ENCODE measurements at places on chromosomes 5 and 9.

DNA sequence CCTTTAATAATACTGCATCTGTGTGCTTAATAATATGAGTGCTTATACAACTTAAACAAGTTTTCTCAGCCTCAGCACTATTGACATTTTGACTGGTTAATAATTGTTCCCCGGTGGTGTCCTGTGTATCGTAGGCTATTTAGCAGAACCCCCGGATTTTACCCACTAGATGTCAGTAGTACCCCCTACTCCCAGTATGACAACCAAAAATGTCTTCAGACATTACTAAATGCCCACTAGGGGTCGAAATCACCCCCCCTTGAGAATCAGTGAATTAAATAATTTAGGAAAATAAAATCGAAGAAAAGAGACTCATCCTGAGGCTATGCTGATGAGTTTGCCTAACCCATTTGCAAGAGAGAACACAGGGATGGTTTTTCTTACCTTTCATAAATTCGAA, 166.3 kb downstream of the ATP10B start:
- DNase-seq, result no peak

DNA sequence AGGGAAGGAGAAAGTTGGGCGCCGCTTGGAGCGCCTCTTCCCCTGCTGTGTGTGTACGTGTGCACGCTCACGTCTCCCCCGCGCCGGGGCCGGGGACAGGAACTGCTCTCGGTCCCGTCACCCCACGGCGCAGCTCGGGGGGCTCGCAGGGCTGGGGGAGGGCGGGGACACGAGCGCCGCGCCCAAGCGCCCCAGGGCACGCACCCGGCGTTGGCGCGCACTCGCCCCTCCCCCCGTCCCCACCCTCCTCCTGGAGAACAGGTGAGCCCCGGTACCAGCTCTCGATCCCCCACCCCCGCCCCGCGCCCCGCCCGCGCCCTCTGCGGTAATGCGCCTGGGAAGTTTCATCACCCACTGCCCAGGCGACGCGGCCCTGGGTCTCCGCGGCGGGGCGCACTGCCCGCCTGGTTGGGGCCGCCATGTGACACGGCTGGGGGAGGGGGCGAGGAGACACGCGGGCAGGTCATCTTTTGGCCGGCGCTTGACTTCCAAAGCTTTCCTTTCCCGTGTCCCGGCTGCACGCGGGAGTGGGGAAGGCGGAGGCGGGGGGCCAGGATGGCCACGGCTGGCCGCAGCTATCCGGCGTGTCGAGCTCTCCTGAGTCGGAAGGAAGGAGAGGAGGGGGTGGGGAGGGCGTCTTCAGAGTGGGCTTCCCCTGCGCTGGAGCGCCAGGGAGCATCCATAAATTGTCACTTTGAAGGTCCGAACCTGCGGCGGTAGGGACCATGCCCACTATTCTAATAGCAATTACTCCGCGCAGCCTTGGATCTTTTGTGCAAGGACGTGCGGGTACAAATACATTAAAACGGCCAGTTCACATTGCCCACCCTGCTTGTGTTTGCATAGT, 1.5 kb upstream of the STC2 start:
- no peak for DNase-seq

- DNase-seq, result no peak
Measured at GRCh38 chr5:30581198-30581935, 612.1 kb upstream of the CDH6 start.

- DNase-seq, result no peak
Measured at GRCh38 chr5:154311362-154311761, 120.8 kb downstream of the GALNT10 start.

DNA sequence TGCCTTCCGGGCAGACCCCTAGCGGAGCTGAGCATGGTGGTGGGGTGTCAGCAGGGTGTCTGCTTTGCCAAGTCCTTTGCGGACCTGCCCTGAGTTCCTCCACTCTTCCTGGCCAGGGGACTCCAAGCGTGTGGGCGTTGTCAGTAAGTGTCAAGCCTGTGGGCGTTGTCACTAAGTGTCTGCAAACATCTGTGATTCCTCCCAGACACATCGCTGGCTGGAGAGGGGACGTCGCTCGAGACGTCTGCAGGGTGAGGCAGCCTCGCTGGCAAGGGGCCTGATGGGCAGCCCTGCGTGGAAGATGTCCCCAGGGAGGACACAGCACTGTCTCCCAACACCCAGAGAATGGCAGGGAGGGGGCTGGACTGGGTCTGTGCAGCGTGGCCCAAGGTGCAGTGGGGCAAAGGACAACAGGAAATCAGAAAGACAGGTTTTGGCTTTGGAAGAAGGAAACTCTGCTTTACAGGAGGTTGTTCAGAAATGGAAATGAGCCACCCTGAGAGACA, 28.8 kb downstream of the ADAMTSL2 start:
- DNase-seq, result no peak

DNA sequence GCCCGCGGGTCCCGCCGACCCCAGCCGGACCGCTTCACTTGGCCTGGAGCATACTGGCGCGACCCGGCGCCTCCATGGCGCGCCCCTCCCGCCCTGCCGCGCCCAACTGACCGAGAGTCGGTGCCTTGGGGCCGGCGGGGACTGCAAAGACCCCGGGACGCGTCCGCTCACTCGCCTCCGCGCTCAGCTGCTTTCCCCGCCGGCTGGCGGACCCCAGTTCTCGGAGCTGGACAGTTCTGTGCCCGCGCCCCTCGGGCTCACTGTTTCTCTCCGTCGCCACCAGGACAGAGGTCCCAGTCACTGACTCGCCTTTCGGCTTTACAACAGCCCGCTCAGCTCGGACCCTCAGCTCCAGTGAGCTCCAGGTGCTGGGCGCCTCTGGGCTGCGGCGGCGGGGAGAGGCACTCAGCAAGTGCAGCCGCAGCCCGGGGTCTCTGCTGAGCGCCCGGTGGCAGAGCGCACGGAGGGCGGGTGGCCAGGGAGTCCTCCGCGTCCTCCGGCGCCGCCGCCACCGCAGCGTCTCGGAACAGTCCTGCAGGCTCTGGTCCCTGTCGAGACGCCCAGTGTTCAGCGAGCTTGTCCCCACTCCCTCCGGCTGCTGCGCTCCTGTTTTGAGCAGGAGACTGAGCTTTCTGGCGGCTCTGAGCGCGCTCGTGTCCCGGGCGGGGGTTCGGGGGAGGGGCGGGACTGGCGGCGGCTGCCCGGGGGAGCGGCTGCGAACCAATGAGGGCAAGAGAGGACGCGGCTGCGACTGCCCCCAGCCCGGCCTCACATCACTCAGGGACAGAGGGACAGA, at the start of gene SMIM32:
Gene SMIM32 (minus strand): TSS at position 637 of the 796 bp plus-strand sequence. CDS start 638 bp downstream, outside the sequence.
- no peak for DNase-seq

DNA sequence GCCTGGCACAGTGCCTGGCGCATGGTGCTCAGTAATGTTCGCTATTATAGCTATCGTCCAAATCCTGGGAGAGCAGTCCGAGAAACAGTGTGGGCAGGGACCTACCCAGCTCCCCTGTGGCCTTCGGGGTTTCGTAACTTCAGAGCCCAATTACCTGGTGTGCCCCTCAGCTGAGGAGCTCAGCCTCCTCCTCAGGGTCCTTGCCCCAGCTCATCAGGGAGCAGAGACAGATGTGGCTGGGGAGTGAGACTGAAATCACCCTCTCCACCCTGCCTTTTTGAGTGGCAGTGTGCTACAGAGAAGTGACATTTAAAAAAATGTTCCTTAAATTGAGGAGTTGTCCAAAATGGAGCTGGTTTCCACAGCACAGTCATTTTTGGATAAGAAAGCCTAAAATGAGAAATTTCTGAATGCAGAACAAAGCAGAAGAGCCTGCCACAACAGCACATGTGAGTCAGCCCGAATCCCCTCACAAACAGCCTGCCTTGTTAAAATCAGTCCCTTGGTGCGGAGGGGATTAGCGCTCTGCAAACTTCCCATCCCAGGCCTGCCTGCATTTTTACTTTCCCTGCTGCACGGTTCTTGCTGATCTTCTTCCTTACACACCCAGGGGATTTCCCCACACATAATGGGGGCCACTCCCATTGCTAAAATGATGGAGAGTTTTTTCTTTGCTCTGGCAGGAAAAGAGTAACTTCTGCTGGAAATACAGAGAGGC, 78.1 kb upstream of the PITX1 start:
- DNase-seq, result no peak

DNA sequence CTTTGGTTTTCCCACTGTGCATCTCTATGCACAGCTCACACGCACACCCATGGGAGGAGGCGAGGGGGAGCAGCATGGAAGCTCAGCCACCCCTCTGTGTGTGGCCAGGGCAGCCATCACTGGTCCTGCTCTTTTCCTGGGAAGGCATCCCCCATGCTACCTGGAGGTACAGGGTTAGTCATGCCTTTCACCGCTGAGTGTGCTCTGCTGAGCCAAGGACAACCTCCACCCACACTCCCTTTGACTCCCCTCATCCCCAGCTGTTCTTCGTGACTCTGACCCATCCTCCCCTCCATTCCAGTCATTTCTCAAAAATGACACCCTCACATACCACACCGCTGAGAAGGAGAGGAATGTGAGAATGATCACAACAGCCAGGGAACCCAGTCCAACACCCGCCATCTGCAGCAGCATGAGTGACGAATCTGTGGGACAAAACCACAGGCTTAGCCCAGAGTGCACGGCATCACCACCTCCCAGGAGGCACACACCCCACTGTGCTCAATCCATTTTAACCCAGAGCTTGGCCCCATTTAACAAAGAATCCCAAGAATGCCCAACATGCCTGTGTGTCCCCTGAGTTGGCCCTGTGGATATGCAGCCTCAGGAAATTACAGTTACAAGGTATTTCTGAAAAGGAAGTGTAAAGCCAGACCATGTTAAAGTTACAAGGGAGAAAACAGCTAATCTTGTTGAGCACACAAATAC, 133.4 kb downstream of the SUSD1 start:
- no peak for DNase-seq

GRCh38 chr5:175123542-175123941, 320.4 kb downstream of the DRD1 start:
- DNase-seq, result no peak

- DNase-seq, result no peak
Measured at GRCh38 chr9:35051069-35051967, 21.1 kb downstream of the VCP start.

DNA sequence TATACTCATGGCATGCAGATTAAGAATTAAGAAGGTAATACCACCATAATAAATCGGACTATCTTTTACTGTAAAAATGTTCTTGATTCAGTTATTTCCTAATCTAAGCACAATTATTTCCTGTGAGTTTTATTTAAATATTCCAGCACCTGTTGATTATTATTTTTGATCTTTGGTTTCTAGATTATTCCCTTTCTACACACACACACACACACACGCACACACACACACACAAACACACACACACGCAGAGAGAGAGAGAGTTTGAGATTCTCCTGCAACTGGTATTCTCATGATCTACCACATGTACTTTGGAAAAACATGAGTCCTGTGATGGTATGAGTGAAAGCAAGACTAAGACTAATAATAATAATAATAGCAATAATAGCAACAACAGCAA, 17.0 kb upstream of the CKMT2 start:
- DNase-seq, result no peak

DNA sequence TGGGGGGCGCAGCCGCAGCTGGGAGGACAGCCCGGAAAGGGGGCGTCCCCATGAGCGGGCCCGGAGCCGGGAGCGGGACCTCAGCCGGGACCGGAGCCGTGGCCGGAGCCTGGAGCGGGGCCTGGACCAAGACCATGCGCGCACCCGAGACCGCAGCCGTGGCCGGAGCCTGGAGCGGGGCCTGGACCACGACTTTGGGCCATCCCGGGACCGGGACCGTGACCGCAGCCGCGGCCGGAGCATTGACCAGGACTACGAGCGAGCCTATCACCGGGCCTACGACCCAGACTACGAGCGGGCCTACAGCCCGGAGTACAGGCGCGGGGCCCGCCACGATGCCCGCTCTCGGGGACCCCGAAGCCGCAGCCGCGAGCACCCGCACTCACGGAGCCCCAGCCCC, 47.0 kb downstream of the TJP2 start:
- DNase-seq, result no peak

GRCh38 chr5:154519359-154519758, 41.3 kb upstream of the HAND1 start:
- no peak for DNase-seq

DNA sequence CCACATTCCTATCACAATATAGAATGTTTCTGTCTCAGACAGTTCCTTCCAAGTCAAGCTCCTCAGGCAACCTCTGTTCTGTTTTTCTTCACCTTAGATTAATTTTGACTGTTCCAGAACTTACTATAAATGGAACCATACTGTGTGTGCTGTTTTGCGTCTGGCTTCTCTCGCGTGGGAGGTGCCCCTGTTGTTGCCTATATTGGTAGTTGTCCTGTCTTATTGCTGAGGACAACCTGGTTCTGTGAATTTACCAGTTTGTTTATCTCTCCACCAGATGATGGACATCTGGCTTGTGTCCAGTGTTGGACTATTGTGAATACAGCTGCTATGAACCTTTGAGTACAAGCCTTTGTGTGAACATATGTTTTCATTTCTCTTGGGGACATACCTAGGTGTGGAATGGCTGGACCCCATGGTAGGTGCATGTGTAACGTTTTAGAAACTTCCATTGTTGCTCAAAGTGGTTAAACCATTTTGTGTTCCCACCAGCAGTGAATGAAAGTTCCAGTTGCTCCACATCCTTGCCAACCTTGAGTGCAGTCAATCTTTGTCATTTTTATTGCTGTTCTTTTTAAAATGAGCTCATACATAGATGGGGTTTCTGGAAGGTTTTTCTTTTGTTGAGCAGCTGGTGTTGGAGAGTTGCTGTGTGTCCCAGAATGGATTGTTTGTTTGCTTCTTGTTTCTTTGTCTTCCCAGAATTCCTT, 18.1 kb downstream of the HMCN2 start:
- no peak for DNase-seq

- DNase-seq, result no peak
Measured at GRCh38 chr5:159184858-159185381, 24.4 kb downstream of the RNF145 start.

GRCh38 chr9:82797534-82797933, 265.4 kb downstream of the RASEF start:
- DNase-seq, result no peak

DNA sequence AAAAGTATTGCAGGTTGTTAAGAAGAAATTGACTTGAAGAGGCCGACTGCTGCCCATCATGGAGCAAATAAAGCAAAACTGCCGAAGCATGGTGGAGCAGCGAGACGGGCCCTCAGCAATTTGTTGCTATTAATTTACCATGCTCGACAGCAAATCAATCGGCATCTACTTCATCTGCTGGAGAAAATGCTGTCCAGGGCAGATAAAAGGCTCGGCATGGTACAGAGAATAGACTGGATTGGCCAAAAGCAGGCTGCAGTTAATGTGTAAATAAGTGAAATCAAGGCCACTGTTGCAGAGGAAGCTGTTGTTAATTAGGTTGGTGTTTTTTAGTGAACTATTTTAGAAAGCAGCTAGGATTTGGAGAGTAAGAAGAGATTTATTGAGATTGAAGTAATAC, 8.3 kb downstream of the TLE4 start:
- no peak for DNase-seq

- peak; percentile 34 for DNase-seq
Measured at GRCh38 chr5:140821375-140822280, at the start of gene PCDHA5. Gene PCDHA5 (plus strand): TSS chr5:140821613.

- DNase-seq, result no peak
Measured at GRCh38 chr9:11335011-11335410, 722.2 kb upstream of the PTPRD start.

GRCh38 chr5:122442938-122443337, 130.9 kb downstream of the SNCAIP start:
- no peak for DNase-seq

DNA sequence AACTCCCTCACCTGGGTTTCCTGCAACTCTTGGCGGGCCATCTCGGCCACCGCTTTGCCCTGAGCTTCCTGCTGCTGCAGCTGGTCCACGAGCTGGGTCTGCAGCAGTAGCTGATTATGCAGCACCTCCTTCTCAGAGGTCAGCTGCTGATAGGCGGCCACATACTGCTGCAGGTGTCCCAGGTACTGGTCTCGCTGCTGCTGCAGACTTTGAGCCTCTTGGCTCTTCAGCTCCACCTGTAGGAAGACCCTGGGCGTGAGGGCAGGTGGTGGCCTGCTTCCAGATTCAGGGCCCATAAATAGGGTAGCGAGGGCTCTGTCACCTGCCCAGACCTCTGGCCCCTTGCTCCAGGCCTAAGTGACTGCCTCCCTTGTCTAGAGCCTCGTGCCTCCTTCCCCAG, 16.7 kb downstream of the GOLGA2 start:
- DNase-seq, result no peak
